Esophagus squamous epithelium (tissue), 5 donors: ENCODE measurements at places on chromosomes 2 and 18. TPM values are rescaled to one million over a fixed set of nuclear protein-coding genes. Genes with fewer than 3 reads are reported as not detected.

- no peaks in the 10 kb centered on the region for H3K4me1 ChIP-seq
- H3K36me3 ChIP-seq: no peaks in the 10 kb centered on the region
- no peaks in the 10 kb centered on the region for H3K27me3 ChIP-seq
- H3K27ac ChIP-seq: no peak overlapping the region
These were observed 75.2 kb downstream of the EIPR1 start for GRCh38 chr2:3302421-3302750.

DNA sequence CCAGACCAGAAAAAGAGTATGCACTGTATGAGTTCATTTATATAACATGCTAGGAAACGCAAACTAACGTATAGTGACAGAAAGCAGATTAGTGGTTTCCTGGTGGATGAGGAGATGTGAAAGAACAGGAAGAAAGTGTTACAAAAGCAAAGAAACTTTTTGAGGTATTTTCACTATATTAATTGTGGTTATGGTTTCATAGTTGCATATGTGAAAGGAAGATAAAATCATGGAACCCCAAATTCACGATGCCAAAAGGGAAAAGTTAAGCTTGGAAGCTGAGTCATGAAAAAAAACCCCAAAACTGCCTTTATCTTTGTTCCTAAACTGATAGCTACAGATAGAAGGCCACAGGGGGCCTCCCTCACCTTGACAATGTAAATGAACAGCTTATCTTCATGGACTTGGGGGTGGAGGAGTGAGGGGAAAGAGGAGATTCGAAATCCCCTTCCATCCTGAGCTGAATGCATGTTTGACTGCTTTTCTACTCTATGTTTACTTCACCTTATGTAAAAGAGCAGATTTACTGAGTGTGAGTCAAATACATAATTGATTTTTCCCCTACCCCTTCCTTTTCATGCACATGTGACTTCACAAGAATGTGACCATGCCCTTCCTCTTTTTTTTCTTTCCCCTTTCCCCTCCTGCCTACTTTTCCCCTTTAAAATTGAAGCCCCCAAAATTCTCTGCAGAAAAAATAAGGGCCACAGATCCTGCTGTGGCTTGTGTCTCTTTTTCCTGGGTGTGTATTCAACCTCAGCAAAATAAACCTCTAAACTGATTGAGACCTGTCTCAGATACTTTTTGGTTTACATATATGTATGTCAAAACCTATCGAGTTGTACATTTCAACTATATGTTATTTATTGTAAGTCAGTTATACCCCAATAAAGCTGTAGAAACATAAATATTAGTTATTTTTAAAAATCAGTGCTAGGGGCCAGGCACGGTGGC lies 100.1 kb upstream of the TLK1 start:
- no peak for DNase-seq
- no peak overlapping the region for H3K4me3 ChIP-seq
- H3K27me3 ChIP-seq: no peaks in the 10 kb centered on the region
- H3K27ac ChIP-seq: no peak overlapping the region
- H3K4me1 ChIP-seq: no peaks in the 10 kb centered on the region
- no peaks in the 10 kb centered on the region for H3K36me3 ChIP-seq

DNA sequence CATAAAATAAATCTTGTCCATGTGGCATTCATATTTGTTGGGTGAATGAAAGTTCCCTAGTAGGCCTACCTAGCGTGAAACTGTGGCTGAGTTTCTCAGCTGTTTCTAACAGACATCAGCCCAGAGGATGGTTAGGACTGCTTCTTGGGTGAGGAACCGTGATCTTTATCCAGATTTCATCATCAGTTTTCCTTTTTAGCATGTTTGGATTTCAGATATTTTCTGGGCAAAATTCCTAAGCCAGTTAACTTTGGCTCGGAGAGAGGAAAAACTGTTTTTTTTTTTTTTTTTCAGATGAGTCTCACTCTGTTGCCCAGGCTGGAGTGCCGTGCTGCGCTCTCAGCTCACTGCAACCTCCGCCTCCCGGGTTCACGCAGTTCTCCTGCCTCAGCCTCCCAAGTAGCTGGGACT lies 53.5 kb downstream of the DGKD start:
- no peak for DNase-seq
- H3K4me1 ChIP-seq: peaks cover 4% of the 10 kb centered on the region
- H3K27me3 ChIP-seq: no peaks in the 10 kb centered on the region
- no peak overlapping the region for H3K4me3 ChIP-seq
- H3K27ac ChIP-seq: peak overlapping the region; percentile 31

DNA sequence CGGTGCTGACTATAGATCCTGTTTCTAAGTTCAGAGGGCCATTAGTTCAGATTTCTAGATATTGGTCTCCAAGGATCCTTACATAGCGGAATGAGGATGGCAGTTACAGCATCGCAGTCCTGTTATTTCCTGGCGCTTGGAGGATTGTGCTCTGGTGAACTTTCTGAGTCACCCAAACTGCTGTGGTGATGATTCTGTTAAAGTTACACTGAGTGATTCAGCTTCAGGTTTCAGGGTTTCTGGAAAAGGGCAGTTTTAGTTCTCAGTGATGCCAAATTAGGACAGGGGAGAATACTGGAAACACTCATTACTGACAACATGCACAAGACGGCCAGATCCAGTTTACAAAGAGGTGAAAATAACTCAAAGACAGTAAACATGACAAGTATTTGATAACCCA lies 52.1 kb upstream of the ANKRD62 start:
- H3K4me1 ChIP-seq: peaks cover 32% of the 10 kb centered on the region
- H3K36me3 ChIP-seq: no peaks in the 10 kb centered on the region
- no peak overlapping the region for H3K4me3 ChIP-seq
- no peak for DNase-seq

DNA sequence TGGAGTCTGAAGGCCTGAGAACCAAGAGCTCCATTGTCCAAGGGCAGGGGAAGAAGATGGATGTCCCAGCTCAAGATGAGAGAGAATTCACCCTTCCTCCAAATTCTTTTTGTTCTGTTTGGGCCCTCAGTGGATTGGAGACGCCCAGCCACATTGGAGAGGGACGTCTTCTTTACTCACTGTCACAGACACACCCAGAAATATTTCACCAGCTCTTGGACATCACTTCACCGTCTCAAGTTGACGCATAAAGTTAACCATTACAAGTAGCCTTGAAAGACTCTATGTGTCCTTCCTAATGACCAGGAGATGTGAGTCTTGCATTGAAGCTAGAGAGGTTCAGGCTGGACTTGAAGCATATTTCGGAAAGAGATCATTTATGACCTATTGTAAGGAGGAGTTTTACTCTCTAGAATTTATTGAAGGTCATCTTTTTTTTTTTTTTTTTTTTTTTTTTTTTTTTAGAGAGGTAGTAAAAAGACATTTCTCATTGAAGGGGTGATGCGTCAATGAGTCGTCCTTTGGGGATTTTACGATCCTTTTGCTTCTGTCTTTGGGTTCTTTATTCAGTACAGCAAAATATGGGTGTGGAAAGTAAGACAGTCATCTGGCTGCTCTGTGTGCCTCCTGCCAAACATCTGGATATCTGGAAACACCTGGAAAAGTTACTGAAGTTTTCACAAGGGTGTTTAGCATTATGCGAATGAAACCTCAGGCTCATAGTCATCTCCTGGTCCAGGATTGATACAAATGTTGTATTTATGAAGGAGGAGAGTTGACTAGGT lies 118.1 kb downstream of the PRPF40A start:
- DNase-seq: no peak
- H3K4me1 ChIP-seq: no peaks in the 10 kb centered on the region
- no peak overlapping the region for H3K27ac ChIP-seq
- H3K27me3 ChIP-seq: no peaks in the 10 kb centered on the region
- no peak overlapping the region for H3K4me3 ChIP-seq

GRCh38 chr2:236673823-236674185 lies 104.2 kb downstream of the ACKR3 start:
- no peak overlapping the region for H3K4me3 ChIP-seq
- DNase-seq: no peak
- H3K27ac ChIP-seq: no peak overlapping the region
- H3K36me3 ChIP-seq: no peaks in the 10 kb centered on the region
- no peaks in the 10 kb centered on the region for H3K27me3 ChIP-seq
- peaks cover 24% of the 10 kb centered on the region for H3K4me1 ChIP-seq

DNA sequence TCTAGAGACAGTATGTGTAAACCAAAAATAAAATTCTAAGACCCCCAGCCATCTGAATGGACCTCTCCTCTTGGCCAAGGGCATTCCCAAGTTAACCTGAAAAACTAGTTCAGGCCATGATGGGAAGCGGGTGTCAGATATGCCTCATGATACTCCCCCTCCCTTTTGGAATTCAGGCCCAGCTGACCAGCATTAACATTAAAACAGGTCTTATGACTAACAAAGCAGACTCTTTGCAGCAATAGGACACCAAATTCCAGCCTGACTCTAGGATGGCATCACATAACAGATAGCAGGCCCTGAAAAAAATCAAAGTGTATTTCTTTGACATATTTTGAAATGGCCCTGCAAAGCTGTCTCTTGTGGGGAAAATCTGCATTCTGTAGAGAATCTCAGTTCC lies 73.3 kb upstream of the L3MBTL4 start:
- H3K4me3 ChIP-seq: no peak overlapping the region
- no peaks in the 10 kb centered on the region for H3K27me3 ChIP-seq

FBXO41 gene
- 1.2 TPM for total RNA-seq

TIGD1 gene
- total RNA-seq: 1.2 TPM

CXCR4 gene
- total RNA-seq: 6.5 TPM

FER1L5 gene
- not detected for total RNA-seq
